ENCODE measurements at places on chromosomes 6 and 20.

- no peak for DNase-seq
These were observed 6.7 kb downstream of the CLPSL1 start for GRCh38 chr6:35787266-35788218.

DNA sequence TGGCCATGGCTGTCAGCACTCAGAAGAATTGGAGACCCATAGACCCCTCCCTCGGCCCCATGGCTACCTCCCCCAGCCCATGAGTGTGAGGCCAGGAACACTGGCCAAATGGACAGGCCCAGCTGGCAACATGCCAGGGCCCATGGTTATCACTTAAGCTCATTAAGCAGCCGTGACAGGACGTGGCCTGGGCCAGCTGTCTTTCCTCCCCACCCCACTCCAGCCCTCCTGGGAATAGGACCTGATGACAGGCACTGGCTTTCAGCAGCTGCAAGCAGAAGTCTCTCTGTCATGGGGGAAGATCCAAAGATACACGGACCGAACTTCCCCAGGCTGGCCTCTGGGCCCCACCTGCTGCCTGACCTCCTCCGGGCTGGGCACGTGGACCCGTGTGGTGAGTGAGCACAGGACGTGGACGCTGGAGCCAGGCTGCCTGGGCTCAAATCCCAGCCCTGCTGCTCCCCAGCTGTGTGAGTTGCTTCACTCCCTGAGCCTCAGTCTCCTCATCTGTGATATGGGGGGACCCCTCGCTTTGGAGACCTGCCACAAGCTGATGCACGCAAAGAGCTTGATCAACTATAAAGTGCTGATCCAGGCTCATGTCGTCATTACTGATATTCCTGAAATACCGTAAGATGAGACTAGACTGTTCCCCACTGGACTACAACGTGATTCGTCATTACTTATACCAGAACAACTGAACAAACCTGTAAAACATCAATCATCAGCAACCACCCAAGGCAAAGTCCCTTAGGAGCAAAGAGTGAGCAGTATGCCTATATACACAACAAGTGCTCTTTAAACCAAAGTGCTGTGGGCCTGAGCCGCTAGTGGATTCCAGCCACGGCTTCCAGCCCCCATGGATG, 22.0 kb upstream of the VSTM2L start:
- no peak for DNase-seq

DNA sequence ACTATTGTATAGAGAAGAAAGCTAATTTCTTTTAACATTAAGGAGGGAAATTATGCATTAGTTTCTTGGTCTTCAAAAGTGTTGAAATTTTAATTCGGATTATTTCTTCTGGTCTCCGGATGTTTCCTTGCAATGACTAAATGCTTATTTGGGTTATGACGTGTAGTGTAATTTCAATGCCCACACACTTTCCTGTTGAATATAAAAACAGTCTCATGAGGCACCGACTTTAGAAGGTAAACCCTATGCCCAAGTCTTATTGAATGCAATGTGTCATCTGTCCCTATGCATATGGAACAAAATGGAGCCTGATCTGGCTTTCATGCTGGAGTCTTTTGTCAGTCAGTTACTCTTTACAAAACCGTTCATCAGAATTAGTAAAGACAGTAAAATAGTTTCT, 17.7 kb downstream of the GJA1 start:
- no peak for DNase-seq

DNA sequence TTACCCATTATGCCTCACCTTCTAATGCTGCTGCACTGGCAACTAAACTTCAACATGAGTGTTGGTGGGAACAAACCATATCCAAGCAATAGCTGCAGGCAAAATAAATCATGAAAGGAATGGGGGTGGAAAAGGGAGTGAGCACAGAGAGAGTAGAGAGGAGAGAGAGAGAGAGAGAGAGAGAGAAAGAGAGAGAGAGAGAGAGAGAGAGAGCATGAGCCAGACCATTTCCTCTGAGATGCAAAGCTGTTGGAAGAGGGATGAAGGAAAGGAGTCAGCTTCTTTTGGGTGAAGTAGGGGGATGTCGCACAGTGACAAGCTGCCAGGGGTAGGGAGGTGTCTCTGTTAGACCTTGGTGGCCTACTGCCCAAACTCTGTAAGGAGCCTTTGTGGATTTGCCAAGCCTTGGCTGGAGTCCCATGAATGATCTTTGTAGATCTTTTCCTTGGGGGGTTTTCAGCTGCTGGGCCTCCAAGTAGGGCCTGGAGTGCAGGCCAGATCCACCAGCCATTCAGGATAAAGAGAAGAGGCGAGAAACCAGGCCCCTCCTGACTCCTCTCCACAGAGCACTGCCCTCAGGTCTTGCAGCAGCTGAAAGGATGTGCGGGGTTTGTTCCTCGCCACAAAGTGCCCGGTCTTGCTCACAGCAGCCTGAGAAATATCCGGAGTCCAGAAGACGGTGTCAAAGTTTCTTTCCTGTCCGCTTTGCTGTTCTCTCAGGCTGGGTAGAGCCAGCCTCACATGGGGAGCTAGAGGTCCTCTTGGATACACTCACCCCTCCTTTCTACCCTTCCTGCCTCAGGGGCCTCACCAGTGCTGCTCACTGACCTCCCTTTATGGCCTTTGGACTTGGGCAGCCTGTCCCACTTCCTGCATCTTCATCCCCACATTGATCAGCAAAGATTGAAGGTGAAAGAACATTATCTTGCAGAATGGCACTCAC, 17.8 kb downstream of the BTBD3 start:
- no peak for DNase-seq

- no peak for DNase-seq
These were observed 1760.2 kb upstream of the DEFB115 start for GRCh38 chr20:29497261-29497671.

GRCh38 chr6:45966797-45967196, 48.9 kb downstream of the CLIC5 start:
- DNase-seq, result no peak

- no peak for DNase-seq
These were observed 377.1 kb downstream of the ADGRB3 start for GRCh38 chr6:69012211-69012610.

GRCh38 chr20:45589725-45590124, 10.6 kb upstream of the WFDC8 start:
- DNase-seq, result no peak

- no peak for DNase-seq
These were observed 16.0 kb upstream of the TNFRSF6B start for GRCh38 chr20:63680427-63680826.

DNA sequence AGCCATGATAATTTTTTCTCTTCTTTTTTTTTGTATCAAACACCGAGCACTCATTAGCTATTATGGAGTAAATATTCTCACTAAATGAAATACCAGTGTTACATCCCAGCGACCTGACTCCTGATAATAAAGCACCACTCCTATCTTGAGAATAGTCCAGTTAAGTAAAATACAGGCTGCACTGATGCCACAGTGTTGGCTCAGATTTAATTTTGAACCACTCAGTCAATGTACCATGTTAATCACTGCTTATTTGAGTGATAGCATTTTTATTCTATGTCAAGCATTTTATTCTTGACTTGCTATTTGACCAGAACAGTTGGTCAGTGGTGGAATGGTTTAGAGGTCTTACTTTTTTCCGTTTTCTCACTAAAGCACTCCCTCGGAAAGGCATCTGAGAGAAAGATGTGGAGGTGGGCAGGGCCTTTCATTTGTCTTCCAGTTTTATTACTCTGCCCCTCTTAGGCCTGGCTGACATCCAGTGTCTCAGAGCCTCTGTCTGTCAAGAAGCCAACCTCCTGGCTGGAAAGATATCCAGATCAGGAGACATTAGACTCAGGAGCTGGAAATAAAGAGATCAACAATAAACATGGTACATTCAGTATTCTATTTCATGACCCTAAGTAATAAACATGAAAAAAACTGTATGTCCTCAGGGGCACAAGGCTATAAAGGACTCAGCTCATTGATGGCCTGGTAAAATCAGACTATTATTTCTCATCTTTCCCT, 457.8 kb downstream of the EPM2A start:
- DNase-seq, result no peak

- DNase-seq, result no peak
These were observed 12.1 kb upstream of the HINT3 start for GRCh38 chr6:125944434-125944816.

- no peak for DNase-seq
These were observed 30.7 kb upstream of the NANP start for GRCh38 chr20:25654487-25654886.

- no peak for DNase-seq
These were observed 161.1 kb downstream of the SYCP2 start for GRCh38 chr20:59772373-59772705.

GRCh38 chr20:36344517-36345132, 38.5 kb downstream of the DLGAP4 start:
- DNase-seq, result no peak

DNA sequence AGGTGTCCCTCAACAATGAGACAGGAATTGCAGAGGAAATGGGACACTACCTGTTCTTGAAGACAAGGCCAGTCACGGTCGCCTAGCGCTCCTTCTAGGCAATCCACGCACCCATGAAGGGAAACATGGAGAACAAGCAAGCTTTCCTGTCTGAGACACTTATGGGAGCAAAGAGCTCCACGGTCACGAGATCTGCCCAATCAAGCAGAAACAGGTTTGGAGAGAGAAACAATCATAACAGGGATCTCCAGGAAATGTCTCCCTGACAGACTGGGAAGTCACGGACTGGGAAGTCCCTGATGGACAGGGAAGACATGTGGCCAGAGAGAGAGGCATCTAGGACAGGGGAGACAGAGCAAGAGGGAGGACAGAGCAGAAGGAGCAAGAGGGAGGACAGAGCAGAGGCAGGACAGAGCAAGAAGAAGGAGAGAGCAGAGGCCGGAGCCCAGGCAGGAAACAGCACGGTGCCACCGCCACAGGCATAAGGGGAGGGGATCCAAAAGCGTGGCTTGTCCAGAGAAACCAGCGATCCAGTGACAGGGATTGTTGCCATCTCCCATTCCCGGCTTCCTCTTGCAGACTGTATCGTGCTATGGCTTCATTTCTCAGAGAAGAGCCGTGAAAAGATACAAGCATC, 167.8 kb upstream of the ZNF337 start:
- DNase-seq, result no peak

DNA sequence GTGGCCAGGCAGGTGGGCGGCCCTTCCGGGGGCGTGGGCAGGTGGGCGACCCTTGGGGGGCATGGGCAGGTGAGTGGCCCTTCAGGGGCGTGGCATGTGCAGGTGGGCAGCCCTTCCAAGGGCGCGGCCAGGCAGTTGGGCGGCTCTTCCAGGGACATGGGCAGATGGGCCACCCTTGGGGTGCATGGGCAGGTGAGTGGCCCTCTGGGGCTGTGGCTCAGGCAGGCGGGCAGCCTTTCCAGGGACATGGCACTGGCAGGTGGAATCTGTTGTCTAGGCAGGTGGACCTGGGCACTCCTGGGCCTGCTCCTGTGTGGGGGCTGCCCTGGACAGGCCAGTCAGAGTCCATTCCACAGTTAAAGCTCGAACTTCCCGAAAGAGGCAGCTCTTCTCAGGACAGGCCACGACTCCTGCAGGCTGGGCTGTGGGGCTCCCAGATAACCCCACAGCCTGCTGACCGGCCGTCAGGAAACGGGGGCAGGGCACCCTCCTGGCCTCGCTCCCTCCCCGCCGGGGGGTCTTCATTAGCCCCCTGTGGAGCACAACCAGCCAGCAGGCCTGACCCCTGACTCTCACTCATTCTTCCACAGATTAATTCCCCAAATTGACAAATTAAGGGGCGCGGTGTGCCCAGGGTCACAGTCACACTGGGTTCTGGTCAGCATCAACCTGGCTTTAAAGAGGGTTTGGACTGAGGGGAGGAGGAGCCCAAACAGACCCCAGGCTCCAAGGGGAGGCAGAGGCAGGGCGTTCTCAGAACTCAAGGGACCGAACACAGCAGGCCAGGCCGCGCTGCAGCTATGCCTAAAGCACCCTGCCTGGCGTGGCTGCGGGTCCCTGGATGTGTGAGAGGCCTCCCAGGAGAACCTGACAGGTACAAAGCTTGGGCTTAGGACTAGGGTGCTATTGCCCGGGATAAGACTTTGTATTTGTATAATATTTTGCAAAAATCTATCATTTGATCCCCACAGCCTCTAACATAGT, 130.0 kb downstream of the DLL1 start:
- no peak for DNase-seq

GRCh38 chr6:18186540-18187250, 31.5 kb downstream of the KDM1B start:
- DNase-seq, result no peak

GRCh38 chr6:150891888-150892485, 26.5 kb downstream of the MTHFD1L start:
- DNase-seq, result peak; percentile 39

- no peak for DNase-seq
These were observed 18.7 kb downstream of the IL20RA start for GRCh38 chr6:137025786-137026730.

- DNase-seq, result no peak
These were observed 53.9 kb upstream of the PCSK2 start for GRCh38 chr20:17172836-17173516.

DNA sequence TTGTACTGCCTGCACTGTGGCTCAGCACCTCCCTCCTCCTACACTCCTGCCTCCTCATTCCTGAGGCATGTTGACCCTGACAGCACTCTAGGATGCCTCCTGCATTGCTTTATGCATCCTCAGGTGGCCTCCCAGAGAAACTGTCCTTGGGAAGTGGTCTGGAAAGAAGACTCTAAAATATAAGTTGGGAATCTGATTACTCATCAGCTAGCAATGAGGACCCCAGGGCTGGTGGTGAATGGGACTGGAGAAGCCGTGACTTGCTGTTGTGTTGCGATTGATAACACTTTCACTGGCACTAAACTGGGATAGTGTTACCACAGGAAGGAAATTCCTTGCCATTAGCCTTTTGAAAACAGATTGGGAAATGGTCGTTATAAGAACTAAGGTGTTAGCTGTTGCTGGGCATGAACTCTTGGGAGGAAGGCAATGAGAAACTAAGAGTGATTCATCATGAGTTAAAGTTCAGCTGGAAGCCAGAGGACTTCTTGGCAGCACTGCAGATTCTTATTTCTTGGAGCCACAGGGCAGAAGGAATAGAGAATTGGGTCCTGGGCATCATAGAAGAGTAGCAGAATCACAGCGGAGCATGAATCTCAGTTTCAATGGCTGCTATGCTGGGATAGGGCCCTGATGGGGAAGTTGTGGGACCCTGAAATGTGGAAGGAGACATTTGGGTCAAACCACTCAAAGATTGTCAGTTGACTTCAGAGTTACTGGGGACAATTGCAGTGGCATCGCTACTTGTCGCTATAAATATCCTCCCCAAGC, 10.1 kb upstream of the SIRPD start:
- DNase-seq, result no peak

DNA sequence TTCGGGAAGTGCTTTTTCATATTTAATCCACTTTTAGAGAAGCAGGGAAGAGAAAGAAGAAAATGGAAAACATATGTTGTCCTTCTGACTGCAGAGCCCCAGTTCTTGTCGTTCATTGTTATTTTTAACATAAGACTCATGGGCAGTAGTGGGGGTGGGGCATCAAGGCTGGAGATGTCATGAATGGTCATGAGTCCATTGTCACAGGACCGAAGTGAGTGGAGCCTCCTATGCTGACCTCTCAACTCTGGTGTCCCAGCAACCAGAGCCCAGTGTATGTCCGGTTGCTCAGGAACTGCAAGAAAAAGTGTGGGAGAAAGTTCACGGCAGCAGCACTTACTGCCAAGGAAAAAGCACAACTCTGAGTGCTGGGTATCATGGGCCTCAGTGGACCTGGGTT, 108.6 kb downstream of the BANF2 start:
- DNase-seq, result no peak

GRCh38 chr6:49939993-49940498, 23.9 kb downstream of the DEFB114 start:
- DNase-seq, result no peak

GRCh38 chr20:63704749-63705117, 3.0 kb downstream of the ARFRP1 start:
- DNase-seq, result no peak

GRCh38 chr20:37741570-37741969, 47.7 kb downstream of the CTNNBL1 start:
- no peak for DNase-seq

- DNase-seq, result no peak
These were observed 281.8 kb downstream of the RNF144B start for GRCh38 chr6:18668994-18669393.
